Pancreas (tissue), 10 donors: ENCODE measurements at places on chromosomes 2 and 18.

DNA sequence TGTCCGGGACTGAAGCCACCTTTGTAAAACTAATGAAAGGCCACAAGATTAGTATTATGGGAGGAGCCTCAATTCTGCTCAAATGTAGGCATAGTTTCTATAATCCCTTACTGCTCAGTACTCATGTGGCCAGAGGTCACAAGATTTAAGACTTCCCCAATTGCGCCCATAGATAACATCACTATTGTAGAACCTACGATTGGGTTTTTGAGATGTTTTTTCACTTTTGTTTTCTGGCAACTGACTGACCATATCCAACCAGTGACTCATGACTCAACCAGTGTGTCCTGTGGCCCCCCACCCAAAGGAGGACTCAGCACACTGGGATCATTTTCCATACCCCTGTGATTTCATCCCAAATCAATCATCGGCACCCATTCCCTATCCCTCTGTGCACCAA lies 15.2 kb upstream of the TSPYL6 start:
- DNase-seq = no peak

- peak; percentile 83 for DNase-seq
Observed at GRCh38 chr2:11024259-11024645, 112.5 kb downstream of the KCNF1 start.

DNA sequence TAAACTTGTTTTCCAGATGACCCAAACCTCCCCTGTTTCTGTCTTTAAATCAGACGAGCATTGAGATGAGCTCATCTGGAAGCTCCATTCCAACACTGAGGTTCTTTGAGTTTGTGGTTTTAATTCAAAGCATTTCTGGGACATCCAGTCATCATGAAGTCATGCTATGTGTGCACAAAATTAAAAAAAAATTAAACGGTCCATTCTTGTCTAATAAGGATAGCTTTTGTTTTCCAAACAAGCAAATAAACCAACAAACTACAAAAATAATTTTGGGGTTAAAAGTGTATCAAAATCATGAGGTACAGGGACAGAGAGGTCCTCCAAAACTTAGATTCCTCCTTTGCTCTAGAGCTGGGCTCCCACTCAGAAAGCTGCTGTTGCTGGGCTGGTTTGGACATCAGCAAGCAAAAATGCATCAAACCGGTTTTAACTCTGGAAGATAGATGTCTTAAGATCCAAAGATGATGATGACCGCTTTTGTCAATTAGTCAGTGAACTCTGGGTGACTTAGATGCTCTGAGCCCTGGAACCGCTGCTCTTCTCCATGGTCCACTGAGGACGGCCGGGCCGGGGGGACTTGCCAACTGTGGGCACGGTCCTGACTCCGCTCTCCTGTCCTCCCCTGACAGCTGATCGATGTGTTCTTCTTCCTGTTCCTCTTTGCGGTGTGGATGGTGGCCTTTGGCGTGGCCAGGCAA lies 65.4 kb downstream of the TRPM8 start:
- no peak for DNase-seq

GRCh38 chr18:25842665-25843064 lies 247.7 kb downstream of the SS18 start:
- no peak for DNase-seq

GRCh38 chr2:224576088-224576715 lies 9.0 kb downstream of the CUL3 start:
- no peak for DNase-seq

DNA sequence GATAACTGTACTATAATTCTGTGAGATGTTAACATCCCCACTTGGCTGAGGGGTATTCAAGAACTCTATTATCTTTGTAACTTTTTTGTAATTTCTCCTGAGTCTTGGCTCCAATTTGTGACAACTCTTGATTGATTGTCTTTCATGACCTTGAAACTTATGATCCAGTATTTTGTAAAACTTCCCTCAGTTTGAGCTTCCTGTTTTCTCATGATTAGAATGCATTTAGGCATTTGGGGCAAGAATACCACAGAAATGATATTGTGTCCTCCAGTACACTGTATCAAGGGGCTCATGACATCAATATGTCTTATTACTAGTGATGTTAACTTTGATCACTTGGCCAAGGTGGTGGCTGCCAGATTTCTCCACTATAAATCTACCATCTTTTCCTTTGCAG lies 37.4 kb downstream of the PNO1 start:
- DNase-seq = no peak

- no peak for DNase-seq
Observed at GRCh38 chr2:66691031-66691965, 256.4 kb downstream of the MEIS1 start.

- no peak for DNase-seq
Observed at GRCh38 chr18:46289931-46290330, 185.7 kb downstream of the HAUS1 start.

DNA sequence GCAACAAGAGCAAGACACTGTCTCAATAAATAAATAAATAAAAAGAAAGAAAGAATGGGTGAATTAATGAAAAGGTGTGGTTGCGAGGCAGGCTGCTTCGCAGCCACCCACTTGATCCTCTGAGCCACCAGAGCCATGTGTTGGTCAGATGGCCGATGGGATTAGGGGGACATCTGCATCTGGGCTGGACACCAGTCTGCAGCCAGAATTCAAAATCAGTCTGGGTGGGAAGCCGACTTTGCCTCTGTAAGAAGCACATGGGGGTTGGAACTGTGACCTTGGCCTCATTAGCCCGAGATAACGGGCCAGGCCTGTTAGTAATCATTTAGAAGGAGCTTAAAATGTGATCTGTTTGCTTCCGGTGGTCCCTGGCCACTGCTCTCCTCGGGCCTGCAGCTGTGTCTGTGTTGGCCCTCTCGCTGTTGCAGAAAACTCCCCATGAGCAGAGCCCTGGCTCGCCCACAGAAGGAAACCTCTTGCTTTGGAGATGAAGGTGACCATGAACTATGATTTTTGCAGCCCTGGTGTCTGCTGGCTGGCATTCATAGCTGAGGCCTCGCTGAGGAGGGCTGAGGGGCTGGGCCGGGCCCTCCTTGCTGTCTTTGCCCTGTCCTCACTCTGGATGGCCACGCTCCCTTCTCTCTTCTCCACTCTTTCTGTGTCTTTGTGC lies 94.4 kb downstream of the DYSF start:
- DNase-seq = peak; percentile 41

- DNase-seq = no peak
Observed at GRCh38 chr2:37764739-37765138, 93.3 kb upstream of the CDC42EP3 start.

DNA sequence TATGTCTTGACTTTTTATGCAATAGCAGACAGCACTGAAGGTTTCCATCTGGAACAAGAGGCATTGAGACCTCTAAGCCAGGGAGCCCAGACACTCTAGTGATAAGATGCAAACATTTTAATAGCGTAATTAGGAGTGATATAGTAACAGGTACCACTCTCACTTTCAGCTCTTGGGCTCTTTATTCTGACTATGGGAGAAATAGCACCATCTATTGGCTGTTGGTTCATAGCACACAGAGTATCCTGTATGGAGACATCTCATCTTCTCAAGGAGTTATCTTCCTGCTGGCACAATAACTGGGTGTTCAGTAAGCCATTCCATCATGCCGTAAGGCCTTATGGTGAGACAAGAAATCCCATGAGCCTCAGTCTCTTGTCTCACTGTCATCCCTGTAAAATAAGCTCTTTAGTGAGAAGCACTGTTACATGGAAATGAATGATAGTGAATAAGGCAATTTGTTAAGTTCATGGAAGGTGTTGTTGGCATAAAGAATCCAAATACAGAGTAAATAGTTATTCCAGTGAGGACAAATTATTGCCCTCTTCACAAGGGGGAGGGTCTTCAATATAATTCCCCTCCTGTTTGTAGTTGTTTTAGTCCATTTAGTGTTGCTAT lies 48.3 kb downstream of the THUMPD2 start:
- DNase-seq = no peak

- no peak for DNase-seq
Observed at GRCh38 chr18:58511306-58511705, 117.6 kb downstream of the ALPK2 start.

- DNase-seq = no peak
Observed at GRCh38 chr2:219663116-219663762, 35.8 kb downstream of the SLC4A3 start.

GRCh38 chr18:37575646-37576045 lies 10.0 kb upstream of the CELF4 start:
- no peak for DNase-seq

GRCh38 chr2:216281316-216281715 lies 91.0 kb downstream of the MARCHF4 start:
- DNase-seq = no peak

DNA sequence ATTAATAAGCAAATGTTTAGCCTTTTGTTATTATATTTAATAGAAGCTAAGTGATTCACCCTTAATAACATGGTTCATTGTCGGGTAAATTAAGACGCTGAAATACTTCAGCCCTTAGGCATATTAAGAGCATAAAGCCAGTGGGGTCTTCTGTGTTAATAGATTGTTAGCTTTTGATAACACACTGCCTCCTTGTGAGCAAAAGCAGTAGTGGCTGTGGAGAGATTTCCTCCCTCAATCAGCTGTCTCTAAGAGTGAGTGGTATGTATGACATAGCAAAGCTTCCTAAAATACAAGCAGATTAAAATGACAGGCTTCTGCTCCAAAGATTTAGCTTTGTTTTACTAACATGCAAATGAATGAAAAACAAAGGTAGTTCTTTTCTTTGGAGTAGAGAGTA lies 143.7 kb upstream of the SYT4 start:
- no peak for DNase-seq

DNA sequence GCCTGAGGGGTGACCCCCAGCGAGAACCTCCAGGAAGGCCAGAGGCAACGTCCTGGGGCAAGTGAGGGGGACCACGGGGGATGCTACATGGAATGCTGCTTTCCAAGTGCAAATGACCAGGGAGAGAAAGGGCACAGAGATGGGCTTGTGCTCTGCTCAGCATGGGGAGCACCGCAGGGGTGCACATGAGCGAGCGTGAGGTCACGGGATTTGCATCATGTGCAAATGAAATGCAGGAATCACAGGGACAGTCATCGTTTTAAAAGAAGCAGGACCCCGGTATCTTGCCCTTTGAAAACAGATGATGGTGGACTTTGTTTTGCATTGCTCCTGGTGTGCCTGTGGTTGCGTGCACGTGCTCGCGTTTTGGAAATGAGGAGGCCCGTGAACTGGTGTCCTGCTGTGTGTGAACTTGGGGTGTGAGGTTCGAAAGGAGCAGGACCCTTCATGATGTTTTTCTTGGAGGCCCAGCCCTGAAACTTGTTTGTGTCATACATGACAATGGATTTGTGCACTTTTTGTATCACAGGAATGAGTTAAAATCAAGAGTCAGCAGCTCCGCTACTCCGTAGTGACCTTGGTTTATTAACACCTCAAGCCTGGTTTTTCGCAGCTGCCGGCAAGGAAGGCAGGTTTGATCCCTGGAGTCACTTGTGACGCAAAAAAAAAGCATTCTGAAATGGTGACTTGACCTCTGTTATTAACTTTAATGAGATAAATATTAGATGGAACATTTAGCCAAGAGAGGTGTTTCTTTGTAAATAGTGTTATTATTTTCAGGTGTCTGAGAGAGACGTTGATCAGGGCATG lies 234.5 kb downstream of the LDLRAD4 start:
- DNase-seq = no peak

DNA sequence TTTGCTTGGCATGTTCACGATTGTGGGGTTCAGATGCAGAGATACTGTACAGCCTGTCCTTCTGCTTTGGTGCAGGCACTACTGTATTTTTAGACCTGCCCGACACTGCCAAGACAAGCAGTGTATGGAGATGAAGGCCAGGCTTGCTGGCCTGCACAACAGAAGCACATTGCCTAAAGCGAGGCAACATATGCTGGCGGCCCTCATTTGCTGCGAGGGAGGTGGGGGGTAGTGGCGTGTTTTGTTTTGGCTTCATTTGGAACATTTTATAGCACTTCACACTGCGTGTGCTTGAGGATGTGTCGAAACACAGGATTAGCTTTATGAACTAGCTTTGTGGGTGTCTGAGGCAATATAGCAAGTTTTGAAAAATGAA lies 27.0 kb downstream of the TMEM182 start:
- no peak for DNase-seq

- no peak for DNase-seq
Observed at GRCh38 chr2:69811591-69811990, 17.9 kb upstream of the GMCL1 start.

GRCh38 chr2:224191465-224191864 lies 152.4 kb upstream of the SERPINE2 start:
- DNase-seq = no peak

DNA sequence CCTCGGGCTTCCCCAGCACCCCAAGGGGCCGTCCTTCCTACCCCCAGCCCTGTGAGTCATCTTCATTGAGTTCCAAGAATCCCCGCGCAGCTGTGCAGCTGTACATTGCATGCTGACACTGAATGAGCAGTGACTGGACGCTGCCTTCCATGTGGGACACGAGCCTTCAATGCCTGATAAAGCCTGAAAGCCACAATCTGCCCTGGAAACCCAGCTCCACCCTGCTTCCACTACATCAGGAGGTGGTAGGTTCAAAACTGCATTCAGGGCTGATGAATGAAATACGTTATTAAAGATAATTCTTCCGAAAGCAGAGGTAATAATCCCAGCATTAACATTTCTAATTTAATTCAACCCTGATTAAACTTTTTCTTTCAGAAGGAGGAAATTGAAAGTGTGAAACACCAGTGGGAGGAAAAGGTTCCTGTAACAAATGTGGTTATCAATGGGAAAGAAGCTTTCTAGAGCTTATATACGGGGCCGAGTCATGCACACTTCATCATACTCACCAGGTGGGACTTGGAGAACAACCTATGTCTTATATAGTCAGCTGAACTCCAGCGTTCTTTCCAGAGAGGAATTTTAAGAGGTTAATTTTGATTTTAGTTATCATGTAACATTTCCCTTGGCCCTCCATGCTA lies 360.1 kb downstream of the LPIN1 start:
- no peak for DNase-seq

GRCh38 chr2:46421361-46421760 lies 58.0 kb upstream of the TMEM247 start:
- no peak for DNase-seq

- DNase-seq = no peak
Observed at GRCh38 chr2:147657086-147658000, 187.5 kb upstream of the ACVR2A start.

DNA sequence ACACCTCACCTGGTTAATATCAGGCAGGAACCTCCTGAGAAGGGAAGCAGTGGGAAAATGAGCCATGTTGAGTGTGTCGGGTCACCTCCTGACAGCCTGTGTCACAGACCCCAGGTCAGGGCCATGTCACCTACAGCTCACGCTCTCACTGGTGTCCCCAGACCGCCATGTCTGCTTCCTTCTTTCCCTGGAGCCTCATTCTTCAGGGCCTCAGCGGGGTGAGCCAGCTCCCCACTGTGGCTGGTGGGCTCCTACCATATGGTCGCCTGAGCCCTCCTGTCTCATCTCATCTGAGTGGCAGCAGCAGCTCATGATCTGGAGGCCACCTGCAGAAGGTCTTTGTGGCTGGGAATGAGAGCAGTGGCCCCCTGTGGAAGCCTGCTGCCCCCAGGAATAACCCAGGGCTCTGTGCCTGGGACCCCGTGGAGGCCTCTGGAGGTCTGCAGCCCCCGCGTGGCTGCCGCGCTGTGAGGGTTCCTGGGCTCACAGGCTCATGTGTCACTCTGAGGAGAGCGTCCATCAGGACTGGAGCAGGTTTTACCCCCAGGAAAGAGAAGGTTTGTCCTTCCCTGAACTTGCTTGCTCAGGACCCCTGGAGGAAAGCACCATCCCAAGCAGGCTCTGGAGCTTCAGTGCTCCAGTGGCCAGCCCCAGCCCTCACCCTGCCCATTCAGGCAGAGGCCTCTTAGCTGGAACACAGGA lies 56.4 kb downstream of the FAM168B start:
- peak; percentile 14 for DNase-seq

GRCh38 chr18:61333271-61333745 lies at the start of gene CDH20:
CDH20 (plus strand) TSS chr18:61333430.
- DNase-seq = no peak

GRCh38 chr18:35303610-35304009 lies 13.6 kb upstream of the ZSCAN30 start:
- DNase-seq = no peak

- peak; percentile 30 for DNase-seq
Observed at GRCh38 chr2:199704358-199705238, 146.4 kb downstream of the FTCDNL1 start.
